ENCODE measurements at places on chromosomes 2 and 18.

GRCh38 chr2:235850771-235851551 lies 317.2 kb downstream of the GBX2 start:
- DNase-seq: no peak

GRCh38 chr18:72161691-72162090 lies 382.5 kb downstream of the CBLN2 start:
- no peak for DNase-seq

DNA sequence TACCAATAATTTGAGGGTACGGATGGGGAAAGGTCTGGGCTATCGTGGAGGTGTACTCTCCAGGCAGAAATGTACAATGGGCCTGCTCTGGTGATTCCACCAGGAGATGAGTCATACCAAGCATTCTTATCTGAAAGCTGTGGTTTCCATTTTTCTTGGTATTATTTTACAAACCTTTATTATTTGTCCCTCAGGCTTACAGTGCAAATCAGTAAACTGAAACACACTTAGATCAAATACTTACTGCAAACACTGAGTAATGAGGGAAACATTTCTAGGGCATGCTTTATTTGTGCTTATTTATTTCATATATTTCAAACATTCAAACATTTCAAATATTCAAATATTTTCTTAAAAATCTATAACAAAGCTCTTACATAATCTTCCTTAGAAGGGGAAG lies 319.8 kb downstream of the RND3 start:
- DNase-seq: no peak

DNA sequence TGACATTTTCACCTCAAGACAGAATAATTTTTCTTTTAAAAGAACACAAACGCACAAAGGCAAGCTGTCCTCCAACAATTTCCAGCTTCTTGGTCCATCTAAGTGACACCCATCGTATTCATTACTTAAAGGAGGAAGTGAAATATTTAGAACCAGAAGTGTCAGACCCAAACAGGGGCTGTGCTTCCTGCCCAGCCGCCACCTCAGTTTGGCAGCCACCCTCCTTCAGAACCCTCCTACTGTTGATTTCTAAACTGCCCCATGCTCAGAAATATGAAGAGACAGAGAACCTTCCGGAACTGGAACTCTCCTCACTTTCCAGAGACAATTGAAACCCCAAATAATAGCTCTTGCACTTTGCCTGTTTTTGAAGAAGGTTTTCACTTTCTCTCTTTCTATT lies 734.8 kb upstream of the SALL3 start:
- DNase-seq: no peak

- no peak for DNase-seq
These were observed 3.0 kb upstream of the OSR1 start for GRCh38 chr2:19361325-19361990.

- DNase-seq: no peak
These were observed 10.5 kb upstream of the ZNF513 start for GRCh38 chr2:27390822-27391679.

DNA sequence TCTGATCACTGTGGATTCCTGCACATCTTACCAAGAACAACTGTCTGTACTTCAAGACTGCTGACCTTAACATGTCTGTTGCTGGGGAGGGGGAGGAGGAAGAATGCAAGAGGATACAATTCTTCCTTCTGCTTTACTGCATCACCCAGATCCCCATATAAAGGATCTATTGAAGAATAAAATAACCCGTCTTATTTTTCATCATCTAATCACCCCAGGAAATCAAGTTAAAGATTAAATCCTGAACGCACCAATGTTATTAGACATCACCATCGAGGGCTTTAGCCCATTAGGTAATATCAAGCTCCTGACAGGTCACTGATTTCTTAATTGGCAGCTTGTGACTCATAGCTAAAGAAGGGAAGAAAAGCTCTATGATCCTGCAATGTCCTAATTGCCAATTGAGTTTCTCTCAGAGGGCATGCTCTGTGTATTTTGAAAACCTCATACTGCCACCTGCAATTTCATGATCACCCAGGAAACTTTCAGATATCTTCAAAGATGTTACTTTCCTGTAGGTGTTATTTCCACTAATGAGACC lies 75.4 kb upstream of the KCNE4 start:
- no peak for DNase-seq

DNA sequence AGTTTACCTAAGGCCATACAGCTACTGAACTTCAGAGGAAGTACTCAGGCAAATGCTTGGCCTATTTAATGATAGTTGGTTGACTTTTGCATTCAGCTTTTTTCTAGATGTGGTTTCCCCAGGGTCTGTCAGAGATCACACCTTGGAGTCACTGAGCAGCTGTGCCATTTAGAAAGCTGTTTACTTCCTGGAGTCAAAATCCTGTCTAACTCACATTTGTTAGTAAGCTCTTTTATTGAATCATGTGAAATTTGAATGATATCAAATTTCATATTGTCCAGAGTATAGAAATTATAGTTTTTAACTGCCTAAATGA lies 7.6 kb upstream of the TRIB2 start:
- no peak for DNase-seq

DNA sequence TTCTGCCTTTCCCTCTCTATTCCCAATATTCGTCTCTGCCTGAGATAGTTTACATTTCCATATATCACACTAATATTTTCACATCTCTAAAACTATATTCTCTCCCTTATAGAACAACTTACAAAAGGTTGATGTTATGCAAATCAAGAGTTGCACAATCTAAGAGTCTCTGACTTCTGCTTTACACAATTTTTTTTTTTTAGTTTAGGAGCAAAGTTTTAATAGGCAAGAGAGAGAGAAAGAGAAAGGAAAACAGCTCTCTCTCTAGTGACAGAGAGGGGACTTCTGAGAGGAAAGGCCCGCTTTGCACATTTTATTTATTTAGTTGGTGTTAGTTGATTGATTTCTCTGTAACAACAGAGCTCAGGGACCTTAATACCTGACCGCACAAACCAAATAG lies 380.2 kb downstream of the TXNL1 start:
- no peak for DNase-seq

DNA sequence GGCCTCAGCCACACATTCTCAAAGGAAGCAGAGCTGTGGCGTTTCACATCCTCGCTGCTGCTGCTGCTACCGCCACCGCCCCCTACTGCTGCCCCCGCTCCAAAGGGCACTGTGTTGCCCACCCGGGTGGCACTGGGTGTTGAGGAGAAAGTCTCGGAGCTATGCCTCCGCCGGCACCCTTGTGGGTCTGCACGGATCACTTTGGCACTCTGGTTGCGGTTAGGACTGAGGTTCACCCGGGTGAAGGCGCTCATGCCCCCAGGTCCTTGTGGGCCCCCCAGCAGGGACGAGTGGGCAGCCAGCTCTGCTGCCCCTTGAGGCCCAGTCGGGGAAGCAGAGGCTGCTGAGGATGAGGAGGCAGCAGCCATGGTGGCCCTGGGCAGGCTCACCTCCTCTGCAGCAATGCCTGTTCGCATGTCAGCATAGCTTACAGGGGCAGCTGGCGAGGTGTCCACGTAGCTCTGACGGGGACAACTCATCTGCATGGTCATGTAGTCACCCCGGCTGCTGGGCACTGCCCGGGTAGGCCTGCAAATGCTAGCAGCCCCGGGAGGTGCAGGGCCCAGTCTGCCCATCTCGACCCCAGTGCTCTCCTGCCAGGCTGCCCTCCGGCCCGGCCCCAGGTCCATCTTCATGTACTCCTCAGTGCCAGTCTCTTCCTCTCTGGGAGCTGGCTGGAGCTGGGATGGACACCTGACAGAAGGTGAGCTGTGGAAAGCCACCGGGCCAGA lies 4.2 kb downstream of the IRS1 start:
- DNase-seq: no peak

- DNase-seq: no peak
These were observed 5.0 kb downstream of the NT5DC4 start for GRCh38 chr2:112725545-112726457.

DNA sequence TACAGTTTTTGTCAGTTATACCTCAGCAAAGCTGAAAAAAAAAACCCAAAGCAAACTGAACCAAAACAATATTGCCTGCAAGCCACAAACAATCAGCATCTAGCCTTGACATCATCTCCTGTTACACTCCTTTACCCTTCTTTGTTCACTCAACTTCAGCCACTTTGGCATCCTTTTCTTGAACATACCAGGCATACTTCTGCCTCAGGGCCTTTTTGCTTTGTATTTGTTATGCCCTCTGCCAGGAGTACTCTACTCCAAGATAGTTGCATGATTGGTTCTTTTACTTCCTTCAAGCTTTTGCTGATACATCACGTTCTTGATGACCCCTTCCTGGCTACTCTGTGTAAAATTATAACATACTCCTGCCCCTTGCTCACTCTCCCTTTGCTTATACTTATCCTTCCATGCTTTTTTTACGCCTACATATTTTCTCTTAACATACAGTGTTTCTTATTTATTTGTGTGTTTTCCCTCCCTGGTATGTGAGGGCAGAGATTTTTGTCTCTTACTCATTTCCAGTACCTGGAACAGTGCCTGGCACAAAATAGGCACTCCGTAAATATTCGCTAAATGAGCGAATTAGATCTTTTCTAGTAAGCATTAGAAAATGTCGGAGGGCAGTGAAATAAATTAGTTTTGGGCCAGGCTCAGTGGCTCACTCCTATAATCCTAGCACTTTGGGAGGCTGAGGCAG lies 12.7 kb downstream of the ABI2 start:
- no peak for DNase-seq

- DNase-seq: no peak
These were observed 196.5 kb downstream of the SATB2 start for GRCh38 chr2:199261239-199261638.

GRCh38 chr2:166841152-166841551 lies 47.1 kb upstream of the XIRP2 start:
- no peak for DNase-seq

GRCh38 chr2:30341500-30342267 lies 105.4 kb upstream of the LCLAT1 start:
- DNase-seq: no peak

- DNase-seq: no peak
These were observed 38.8 kb upstream of the METTL21A start for GRCh38 chr2:207663870-207664545.

DNA sequence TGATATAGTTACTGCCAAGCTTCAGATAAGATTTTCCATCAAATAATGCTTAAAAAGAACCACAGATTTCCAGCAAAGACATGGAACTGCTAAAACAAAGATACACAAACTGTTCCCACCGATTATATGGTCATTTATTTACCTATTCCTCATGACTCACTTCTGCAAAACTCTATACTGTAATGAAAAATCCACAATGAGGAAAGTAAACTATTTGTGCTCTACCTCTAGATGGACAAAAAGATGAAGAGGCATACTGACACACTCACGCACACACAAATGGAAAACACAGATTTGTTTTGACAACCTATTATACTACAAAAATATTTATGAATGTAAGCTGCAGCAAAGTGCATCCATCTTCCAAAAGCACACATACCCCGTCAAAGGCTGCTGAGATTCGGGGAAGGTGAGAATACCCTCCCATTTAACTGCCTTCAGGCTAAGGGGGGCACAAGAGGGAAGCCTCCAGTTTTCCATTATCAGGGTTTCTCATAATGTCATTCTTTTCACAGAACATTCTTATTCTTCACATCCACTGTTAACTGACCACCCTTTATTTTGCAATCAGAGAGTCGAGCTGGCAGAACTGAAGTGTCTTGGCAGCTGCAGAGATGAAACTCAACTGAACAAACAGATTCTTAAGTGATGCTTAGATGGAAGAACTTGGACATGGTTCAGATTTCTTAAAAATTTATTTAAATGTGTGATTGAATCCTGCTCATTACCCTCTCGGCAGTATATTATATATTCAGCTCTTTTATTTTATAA lies 115.9 kb upstream of the TANK start:
- DNase-seq: no peak

- no peak for DNase-seq
These were observed 16.6 kb downstream of the EPHA4 start for GRCh38 chr2:221555494-221555846.
